ENCODE measurements at places on chromosomes 1 and 21.

- DNase-seq, result no peak
Observed at GRCh38 chr1:171935664-171936063, 94.4 kb downstream of the DNM3 start.

DNA sequence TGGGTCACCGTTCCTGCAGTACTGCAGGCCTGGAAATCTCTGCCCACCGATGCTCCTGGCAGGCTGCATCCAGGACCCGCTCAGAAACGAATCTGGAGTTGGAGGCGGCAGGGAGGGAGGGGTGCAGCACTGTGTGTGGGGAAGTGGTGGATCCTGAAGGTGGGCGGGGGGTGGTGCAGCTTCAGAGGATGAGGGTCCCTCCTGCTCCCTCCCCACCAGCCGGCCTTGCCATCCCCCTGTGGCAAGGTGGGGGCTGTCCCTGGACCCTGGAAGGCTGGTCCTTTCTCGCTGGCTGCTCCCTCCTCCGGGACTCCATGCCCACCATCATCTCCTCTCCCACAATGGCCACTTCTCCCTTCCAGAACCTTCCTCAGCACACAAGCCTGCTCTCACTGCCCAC, 60.4 kb downstream of the B3GALT5 start:
- DNase-seq, result no peak

DNA sequence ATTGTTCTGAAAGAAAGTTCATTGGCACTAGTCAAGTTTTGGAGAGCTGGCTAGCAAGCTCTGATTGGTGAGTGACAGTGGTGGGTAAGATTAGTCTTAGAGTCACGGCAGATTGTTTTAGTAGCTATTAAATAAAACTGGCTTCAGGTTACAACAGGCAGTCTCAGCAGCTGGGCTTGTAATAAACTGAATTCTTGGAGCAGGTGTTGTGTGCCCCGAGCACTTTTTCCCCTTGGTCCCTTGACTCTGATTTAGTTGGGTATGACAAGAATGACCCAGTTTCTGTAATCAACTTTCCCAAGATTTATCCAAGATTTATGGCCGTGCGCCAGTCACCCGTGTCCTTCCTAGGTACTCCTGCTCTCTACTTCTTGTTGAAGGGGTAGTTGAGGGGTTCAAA, 40.2 kb downstream of the TBCE start:
- DNase-seq, result no peak

DNA sequence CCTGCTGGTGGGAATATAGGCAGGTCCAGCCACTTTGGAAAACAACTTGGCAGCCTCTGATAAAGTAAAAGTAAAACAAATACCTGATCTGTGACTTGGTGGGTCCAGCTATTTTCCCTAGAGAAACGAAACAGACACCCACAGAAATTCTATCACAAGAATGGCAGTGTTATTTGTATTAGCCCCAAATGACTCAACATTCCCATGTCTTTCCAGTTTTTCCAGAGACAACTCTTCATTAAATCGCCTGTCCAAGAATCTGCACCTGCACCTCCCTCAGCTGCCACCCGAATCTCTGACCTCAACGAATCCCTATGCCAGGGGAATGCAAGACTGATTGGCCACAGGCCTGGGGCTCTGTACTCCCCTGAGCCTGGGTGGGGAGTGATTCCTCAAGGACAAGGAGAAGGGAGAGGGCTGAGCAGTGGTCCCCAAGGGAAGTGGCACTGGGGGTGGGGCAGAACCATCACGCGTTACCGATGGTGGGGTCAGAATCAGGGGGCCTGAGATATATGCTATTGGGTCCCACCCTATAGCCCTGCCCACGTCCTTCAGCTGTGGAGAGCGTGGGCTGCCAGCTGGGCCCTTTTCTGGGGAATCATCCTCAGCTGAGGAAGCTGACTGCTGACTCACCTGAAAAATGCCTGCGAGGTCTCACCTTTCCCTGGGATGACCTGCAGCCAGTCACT, 553.0 kb downstream of the PTPRU start:
- no peak for DNase-seq

DNA sequence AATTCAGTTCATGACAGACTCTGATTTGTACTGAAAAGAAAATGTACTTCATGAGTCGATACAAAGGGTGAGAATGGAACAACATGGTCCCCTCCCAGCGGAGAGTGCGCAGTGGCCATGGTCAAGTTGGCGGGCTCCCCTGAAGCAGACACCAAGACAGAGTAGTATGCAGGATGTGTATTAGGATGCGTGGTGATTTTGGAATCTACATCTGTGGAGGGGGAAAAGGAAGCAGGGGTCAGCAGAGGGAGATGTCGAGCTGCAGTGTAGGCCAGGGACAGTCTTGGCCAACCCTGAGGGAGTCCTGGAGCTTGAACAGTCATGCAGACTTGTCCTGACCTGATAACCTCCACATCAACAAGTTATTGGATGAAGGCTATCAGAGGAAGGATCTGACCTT, 481.0 kb downstream of the OMA1 start:
- DNase-seq, result no peak

DNA sequence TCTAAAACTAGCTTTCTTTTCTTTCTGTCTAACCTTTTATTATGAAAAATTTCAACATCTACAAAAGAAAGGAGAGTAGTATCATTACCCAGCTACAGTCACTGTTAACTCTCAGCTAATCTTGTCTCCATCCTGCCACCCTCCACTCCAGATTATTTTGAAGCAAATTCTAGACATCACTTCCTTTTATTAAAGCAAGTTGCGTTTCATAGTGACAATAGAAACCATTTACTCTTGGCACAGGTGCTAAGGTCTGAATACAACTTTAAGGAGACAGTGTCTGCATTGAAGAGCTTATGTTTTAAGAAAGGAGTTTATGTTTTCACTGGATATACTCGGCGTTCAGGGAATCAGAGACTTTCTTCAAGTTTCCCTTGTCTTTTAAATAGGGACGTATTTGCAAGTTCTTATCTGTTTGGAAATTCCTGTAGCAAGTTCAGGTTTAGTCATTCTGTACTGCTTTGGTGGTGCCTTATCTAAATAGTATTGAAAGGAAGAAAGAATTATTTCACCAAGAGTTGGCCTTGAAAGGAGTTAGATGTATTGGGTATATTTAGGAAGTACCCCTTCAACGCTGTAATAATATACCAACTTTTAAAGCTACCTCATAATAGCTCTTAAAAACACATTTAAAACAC, 42.7 kb downstream of the ITSN1 start:
- no peak for DNase-seq

- DNase-seq, result no peak
Observed at GRCh38 chr1:59532102-59532501, 235.2 kb downstream of the FGGY start.

DNA sequence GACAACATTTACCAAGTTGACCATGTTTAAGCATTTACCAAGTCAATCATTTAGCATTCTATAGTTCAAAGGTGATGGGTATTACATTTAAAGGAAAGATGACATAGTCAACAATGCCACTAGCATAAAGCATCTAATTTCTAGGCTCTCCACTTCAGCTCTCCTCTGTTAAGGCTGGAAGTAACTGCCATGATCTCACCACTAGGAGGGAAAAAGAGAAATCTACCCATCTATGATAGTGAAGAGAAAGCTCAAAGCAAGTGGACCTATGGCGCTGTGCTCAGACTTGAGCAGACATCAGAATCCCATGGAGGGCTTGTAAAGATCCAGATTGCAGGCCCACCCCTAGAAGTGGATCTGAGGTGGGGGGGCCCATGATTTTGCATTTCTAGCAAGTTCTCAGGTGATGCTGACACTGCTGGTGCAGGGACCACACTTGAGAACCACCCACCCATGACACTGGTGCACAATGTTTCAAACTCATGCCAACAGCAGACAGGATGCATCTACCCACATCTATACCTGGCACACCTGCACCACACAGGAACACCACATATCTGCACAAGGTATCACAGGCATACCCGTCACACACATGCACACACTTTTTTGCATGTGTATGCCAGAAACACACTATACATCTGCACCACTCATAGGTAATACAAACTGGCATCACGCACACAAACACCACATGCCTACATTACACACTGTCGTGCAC, 392.9 kb upstream of the RUNX1 start:
- no peak for DNase-seq

- DNase-seq, result no peak
Observed at GRCh38 chr21:15992171-15992570, 262.4 kb downstream of the USP25 start.

DNA sequence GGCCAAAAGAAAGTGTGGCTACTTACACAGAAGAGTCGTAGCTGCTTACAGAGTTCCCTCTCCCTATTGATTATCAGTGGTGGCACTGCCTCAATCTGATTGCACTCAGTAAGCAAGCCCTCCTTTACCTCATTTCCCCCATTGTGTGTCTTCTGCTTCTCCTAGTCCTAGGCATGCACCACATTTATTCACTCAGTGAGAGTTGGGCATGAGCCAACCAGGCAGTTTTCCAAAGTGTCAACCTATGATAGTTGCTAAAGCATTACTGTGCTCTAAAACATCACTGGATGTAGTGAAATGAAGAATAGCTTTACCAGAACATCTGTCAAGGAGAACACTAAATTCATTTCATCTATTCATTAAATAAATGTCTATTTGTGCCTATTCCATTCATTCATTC, 19.3 kb downstream of the GJA5 start:
- DNase-seq, result no peak

- DNase-seq, result no peak
Observed at GRCh38 chr1:193321242-193321840, 134.9 kb upstream of the B3GALT2 start.

All from OCI-LY7 (cell line).